Neuronal stem cell (in vitro differentiated cells): ENCODE measurements at places on chromosomes 3 and 15.

DNA sequence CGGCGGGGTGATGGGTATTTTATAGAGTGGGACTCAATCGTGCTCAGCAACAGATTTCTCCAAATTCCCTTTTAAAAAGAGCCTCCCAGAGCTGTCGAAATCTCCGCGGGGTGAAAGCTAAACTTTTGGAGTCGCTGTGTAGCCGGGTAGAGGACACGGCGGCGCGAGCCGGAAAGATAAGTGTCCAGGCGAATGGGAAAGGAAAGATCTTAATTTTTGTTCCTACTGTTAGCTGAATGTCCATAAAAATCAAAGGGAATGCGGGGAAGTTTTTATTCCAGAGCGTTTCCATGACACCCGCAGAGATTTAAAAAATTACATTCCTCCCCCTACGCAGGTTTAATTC lies 9.1 kb downstream of the EOMES start:
- DNase-seq: no peak

DNA sequence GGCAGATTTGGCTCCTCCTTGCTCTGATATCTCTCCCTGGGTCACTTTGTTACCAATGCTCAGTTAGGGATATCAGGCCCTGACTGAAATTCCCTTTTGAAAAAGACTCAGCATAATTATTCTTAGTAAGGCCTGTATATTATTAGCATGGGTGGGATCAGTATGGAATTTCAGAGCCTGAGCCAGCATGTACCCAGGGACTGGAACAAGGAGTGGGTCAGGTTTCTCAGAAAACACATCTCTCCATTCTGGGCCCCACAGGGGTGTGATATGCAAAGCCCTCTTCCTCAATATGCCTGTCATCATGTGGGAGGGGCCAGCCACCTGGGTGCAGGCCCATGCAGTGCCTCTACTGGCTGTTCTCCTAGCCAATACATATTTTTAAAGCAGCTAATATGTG lies 423.2 kb downstream of the EPHB1 start:
- no peak for DNase-seq

GRCh38 chr3:27673701-27674100 lies 48.4 kb downstream of the EOMES start:
- DNase-seq: no peak

- no peak for DNase-seq
These were observed 49.9 kb upstream of the LPP start for GRCh38 chr3:188104050-188104449.

- DNase-seq: no peak
These were observed 11.9 kb downstream of the TMEM158 start for GRCh38 chr3:45214061-45214680.

- no peak for DNase-seq
These were observed 72.8 kb downstream of the EOMES start for GRCh38 chr3:27649277-27649676.

- no peak for DNase-seq
These were observed 202.6 kb downstream of the MEX3B start for GRCh38 chr15:81843226-81843625.
